ENCODE measurements at places on chromosomes 3 and 15. TPM values are rescaled to one million over a fixed set of nuclear protein-coding genes. Genes with fewer than 3 reads are reported as not detected.

The ILDR1 gene
- total RNA-seq, result 16.3 TPM

GRCh38 chr15:94912760-94913159 lies 681.4 kb downstream of the MCTP2 start:
- no peak for DNase-seq

DNA sequence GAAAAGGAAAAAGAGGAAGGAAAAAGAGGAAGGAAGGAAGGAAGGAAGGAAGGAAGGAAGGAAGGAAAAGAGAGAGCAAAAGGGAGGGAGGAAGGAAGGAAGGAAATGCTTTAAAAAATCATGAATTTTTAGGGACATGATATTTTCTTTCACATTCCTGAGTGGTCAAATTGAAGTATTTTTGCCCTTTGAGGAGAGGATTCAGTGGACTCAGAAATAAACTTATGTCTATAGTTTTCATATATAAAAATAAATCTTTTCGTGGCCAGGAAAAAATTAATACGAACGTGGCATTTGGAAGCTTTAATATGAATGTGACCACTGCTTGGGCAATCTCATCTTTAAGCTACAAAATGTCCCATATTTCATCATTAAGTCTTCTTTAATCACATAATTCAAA lies 183.0 kb upstream of the TMCO5A start:
- no peak for DNase-seq

The CELSR3 gene
- total RNA-seq, result 1.5 TPM

DNA sequence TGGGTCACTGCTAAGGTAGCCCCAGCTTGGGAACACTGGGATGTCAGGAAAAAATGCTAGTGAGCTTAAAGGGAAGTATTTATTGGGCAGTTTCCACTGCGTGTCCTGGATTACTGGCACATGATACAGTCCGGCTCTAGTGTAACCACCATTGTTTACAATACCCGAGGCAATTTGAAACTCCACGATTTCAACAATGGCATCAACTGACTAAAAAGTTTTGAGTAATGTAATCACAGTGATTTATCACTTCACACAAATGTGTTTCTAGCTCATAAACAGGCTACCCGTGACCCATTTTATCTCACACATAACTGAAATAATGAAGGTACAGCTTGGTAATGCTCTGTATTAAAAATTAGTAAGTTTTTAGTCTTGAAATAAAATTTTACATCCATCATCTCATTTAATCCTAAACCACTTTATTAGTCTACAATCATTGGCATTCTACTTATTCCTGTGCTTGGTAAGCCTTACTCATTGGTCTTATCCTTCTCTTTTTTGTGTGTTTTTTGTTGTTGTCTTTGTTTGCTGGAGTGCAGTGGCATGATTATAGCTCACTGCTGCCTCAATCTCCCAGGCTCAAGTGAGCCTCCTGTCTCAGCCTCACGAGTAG lies 7.6 kb downstream of the ZMAT3 start:
- DNase-seq, result no peak

The TRH gene
- not detected for total RNA-seq

The KCNMB3 gene
- total RNA-seq, result 5.9 TPM

The TRIM71 gene
- total RNA-seq, result not detected

DNA sequence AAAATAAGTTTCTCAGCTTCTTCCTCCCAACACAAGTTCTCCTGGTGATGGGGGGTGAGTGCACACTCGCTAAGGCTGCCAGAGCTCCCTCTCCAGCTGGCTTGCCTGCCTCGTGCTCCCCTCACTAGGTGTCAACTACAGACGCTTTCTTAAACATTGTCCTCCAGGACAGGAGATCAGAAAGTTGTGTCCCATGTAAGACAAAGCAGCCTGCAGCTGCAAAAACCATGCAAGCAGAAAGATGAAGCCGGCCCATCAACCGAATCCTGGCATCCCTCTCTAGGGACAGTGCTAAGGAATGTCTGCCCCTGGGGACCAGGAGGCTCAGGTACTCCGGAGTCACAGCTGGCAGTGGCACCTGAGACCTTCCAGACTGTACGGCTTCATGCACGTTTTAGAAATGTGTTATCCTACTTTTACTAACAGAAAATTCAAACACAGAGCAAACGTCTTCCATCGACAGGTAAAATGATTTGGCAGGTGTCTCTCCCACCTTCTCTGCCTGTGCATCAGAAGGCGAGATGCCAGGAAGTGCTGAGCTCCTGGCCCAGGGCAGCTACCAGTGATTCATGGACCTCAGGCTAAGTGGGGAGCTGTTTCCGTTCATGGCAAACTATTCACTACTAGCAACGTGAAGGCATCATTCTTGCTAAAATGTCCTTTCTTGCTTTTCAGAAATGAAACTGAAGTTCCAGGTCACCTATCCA lies 246.1 kb downstream of the ADAMTS17 start:
- DNase-seq, result no peak

- no peak for DNase-seq
Measured at GRCh38 chr3:89372456-89372855, 265.0 kb downstream of the EPHA3 start.

GRCh38 chr15:81645470-81645869 lies 271.5 kb upstream of the TMC3 start:
- DNase-seq, result no peak

The CIP2A gene
- total RNA-seq, result 7.1 TPM

GRCh38 chr3:29936054-29936453 lies 655.2 kb downstream of the RBMS3 start:
- no peak for DNase-seq

The INSYN1 gene
- 8.1 TPM for total RNA-seq

- DNase-seq, result no peak
Measured at GRCh38 chr15:53159458-53159857, 369.3 kb upstream of the ONECUT1 start.

The ALDH1A3 gene
- total RNA-seq, result 24.2 TPM

- DNase-seq, result no peak
Measured at GRCh38 chr3:49411535-49411967, 225 bp downstream of the RHOA start.

- DNase-seq, result no peak
Measured at GRCh38 chr15:51416129-51416528, 74.7 kb downstream of the GLDN start.

The CCDC9B gene
- total RNA-seq, result 56.5 TPM

DNA sequence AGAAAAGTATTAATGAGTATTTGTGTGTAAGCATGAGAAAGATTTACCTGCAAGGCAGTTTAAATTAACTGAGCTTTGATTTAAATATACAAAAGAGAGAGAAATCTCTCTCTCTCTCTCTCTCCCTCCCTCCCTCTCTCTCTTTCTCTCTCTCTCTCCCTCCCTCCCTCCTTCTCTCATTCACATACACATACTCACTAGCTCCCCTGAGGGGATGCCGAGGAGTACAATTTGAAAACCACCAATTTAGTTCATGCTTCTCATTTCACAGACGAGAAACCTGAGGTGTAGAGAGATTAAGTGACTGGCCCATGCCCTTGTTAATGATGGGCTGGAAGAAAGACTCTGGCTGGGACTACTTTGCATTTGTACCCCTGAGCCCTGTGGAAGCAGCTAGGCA lies 59.4 kb downstream of the MECOM start:
- DNase-seq, result no peak

- DNase-seq, result no peak
Measured at GRCh38 chr15:92870010-92870591, 30.0 kb upstream of the CHD2 start.

GRCh38 chr3:70702132-70702531 lies 389.7 kb upstream of the MDFIC2 start:
- no peak for DNase-seq

DNA sequence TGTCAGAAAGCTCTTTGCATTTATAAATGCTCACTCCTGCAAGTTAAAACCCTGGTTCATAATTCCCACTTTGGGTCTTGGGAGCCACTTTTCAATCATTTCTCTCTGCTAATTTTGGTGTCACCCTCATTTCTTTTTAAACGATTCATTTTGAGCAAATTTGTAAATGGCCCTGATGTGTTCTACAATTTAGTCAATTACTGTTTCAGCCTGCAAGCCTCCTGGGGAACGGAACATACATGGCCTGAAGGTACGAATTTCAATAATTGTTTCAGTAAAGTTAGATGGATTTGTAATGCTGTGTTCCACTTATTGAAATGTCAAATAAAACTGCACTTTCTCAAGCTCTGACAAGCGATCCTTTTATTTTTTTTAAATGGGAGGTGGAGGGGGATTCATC lies 43.2 kb downstream of the MAP2K5 start:
- no peak for DNase-seq

- DNase-seq, result no peak
Measured at GRCh38 chr3:139414608-139415224, 25.3 kb upstream of the COPB2 start.

DNA sequence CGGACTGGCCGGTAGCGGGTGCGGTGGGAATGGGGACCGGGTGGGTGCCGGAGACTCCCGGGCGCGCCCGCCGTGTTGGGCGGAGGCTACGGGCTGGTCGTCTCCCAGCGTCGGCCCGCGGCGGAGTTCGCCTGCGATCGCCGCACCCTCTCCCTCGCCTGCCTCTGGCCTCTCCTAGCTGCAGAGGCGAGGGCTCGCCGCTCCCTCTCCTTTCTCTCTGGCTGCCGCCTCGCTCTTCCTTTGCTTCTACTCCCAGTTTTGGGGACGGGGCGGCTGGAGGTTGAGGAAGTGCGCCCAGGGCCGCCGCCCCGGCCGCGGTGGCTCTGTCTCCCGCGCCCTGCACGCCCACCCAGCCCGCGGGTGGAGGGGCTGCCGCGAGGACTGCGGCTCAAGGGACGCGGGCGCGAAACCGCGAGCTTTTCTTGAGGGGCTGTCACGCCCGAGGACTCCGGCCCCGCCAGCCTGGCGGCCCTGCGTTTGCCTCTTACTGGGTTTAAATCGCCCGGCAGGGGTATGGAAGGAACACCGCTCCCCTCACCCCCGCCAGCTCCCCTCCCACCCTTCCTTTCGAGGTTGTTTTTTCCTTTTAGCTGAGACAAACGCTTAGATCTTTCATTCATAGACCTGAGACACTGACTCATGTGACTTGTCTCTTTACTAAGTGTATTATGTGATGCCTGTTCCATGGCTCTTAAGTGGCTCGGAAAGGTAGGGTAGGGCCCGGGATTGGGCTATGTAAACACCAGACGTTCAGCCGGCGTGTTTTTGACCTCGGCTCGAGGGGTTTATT lies 654 bp downstream of the PIK3CA start:
- DNase-seq, result peak; percentile 52

The MORC1 gene
- not detected for total RNA-seq

The DIS3L gene
- total RNA-seq, result 30.9 TPM

DNA sequence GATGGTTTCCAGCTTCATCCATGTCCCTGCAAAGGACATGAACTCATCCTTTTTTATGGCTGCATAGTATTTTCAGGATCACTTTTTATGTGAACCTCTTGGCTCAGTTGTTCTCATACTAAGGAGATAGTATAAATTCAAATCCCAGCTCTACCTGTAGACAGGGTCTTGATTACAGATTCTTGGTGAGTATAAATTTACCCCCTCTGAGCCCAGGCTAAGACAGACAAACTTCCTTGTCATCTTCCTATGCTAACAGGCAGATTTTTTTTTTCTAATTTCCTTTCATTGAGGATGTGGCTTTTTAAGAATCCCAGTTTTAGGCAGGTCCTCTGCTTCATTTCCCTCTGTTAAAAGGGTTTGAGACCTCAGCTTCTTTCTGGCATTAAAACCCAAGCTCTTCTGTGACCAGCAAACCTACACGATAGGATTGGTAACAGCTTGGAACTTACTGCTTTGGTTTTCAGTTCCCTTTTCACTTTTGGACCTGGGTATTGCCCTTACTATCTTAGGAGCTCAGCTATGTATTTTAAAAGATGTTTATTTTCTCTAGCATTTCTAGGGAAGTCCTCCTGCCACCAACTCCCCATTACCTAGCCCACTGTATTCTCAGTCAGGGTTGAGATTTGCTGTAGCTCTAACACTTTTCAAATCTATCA lies 72.5 kb downstream of the VPS8 start:
- DNase-seq, result no peak

- no peak for DNase-seq
Measured at GRCh38 chr15:60568301-60568742, 89.4 kb upstream of the ICE2 start.

DNA sequence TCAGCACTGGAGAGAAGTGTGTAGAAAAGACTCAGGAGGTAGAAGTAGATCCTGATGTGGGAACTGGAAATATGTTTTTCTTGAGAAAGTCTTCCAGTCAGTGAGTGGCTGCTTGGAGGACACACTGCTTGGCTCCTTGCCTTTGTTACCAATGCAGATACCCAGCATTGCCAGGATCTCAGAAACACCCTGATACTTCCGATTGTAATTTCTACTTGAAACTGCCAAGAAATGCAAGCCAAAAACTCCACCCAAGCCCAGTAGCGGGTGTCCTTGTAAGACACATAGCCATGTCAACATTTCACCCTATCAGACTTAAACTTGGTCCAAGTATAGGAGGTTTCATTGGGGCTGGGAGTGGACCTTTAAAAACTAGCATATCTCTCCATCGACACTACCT lies 141.8 kb downstream of the ALDH1A2 start:
- DNase-seq, result no peak

DNA sequence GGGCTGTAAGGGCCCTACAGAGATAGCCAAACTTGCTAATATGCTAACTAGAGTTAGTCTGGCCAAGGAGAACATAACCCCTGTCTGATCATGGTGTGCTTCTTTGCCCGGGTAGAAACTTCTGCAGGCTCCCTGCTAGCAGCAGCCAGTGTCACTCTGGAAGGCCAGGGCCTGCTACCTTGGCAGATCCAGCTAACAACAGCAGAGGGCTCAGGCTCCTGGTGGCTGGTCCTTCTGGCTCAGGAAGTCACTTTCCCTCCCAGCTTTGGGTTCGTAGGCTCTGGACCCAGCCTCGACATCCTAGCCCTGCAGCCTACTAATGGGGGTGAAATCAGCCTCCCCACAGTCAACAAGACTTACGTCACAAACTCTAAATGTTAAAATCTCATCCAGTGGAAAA lies 373.7 kb upstream of the RGMA start:
- no peak for DNase-seq

The HTR3E gene
- not detected for total RNA-seq

DNA sequence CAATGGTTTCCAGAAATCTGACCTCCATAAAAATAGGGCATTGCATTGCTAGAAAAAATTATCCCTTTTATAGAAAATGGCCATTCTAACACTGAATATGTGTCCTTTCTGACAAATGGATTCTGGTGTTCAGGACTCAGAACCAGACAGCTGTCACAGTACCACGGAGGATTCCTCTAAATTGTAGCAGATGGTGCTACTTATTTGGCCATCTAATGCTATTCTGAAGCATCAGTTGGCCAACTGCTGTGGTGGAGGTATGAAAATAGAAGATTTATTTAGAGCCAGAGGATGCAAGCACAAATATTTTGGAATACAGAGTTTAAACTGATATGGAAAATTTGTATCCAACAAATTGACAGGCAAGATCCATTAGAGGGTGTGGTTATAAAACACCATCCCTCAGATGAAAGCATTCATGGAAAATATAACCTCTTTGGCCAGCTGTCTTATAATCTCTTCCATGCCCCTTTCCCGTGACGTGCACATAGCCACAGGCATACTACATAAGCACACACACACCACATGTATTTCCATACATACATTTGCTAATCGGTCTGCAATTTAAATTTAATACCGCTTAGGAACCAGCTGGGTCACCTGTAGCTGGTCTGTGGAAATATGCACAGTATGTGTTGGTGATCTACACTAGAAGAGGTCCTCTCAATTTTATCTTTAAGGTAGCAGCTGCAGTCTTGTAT lies 302.7 kb upstream of the KCNMB2 start:
- no peak for DNase-seq
